AG08396 (cell line): ENCODE measurements at places on chromosomes 11 and 22.

DNA sequence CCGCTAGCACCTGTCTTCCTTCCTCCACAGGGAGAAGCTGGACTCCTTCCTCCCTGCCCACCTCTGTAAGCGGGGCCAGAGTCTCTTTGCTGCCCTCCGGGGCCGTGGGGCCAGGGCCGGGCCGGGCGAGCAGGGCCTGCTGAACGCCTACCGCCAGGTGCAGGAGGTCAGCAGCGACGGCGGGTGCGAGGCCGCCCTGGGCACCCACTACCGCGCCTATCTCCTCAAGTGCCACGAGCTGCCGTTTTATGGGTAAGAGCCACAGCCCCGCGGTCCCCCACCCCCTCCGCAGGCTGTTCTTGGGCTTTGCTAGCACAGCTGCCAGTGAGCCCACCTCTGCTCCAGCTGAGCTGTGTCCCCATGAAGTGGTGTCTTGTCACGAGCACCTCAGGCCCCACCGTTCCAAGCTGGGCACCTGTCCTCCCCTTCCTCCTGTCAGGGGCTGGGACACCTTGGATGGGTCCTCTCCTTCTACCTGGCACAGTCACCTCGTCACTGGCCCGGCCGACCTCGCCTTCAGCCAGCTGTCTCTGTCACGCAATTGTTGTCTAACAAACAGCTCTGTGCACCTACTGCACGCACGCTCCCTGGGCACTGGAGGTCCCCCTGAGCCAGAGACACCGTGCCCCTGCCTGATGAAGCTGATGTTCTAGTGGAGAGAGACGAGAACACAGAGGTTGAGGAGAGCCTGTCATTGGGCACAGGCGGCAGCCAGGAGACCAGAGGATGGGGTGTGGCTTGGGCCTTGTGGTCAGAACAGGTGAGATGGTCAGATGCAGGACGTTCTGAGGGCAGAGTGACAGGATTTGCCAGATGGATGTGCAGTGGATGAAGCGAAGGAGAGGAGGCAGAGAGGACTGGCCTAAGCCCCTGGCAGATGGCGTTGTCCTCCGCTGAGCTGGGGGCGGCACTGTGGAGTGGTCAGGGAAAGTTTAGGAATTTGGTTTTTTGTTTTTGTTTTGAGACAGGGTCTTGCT lies 10.6 kb downstream of the FRMD8 start:
- DNase-seq = no peak

DNA sequence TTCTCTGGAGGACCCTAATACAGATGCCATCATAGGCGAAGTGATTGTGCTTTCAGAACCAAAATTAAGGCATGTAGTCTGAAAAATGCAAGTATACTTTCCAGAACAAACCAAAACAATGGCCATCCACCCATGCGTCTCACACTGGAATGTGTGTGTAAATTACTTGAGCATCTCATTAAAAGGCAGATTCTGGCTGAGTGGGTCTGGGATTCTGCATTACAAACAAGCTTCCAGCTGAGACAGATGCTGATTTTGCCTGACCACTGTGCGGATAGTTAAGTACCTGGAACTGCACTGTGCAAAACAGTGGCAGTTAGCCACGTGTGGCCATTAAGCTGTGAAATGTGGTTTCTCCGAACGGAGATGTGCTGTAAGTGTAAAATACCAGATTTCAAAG lies 26.2 kb downstream of the RRP7A start:
- no peak for DNase-seq

GRCh38 chr11:100152766-100153165 lies 534.3 kb upstream of the ARHGAP42 start:
- no peak for DNase-seq

GRCh38 chr11:32109138-32109537 lies 18.3 kb downstream of the RCN1 start:
- DNase-seq = no peak

- DNase-seq = no peak
Measured at GRCh38 chr11:32439501-32440210, 4.3 kb upstream of the WT1 start.

GRCh38 chr11:1692708-1693326 lies 4.2 kb upstream of the KRTAP5-6 start:
- DNase-seq = no peak

DNA sequence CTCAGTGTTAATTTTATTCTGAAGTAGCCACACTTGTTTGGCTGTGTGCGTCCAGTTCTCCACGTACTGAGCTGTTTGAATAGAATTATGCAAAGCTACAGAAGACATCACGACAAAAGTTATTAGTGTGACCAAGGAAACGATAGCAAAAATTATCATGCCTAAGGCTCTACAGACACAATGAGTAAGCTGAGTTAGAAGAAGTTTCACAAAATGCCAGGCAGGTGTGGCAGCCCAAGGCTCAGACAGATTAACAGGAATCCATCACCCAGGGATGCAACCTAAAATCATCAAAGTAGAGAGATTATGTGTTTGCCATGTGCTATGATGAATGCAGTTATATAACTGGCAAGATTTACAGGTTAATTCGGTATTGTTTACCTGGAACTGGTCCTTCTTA lies 73.1 kb upstream of the INCENP start:
- no peak for DNase-seq

DNA sequence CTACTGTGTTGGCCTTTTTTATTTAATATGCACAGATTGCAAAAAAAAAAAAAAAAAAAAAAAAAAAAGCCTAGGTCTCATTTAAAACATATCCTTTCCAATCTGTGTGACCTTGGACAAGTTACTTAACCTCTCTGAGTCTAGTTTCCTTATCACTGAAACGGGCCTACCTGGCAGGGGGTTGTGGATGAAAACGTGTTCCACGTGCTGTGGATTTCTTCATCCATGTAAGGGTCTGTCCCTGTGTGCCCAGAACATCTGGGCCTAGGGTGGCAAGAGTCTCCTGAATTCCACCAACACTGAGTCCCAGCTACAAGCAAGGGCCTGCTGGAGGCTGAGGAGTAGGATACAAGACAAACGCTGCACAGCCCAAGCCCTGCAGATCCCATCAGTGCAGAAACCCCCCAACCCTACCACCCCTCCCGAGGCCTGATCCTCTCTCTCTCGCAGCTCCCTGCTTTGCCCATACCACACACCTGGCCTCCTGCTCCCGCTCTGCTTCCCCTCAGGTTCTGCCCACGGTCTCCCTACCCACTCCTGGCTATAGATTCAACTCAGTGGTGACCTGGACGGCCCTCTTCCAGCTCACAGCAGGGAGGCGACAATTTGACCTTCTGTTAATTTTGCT lies 4.7 kb upstream of the GNAZ start:
- DNase-seq = no peak

DNA sequence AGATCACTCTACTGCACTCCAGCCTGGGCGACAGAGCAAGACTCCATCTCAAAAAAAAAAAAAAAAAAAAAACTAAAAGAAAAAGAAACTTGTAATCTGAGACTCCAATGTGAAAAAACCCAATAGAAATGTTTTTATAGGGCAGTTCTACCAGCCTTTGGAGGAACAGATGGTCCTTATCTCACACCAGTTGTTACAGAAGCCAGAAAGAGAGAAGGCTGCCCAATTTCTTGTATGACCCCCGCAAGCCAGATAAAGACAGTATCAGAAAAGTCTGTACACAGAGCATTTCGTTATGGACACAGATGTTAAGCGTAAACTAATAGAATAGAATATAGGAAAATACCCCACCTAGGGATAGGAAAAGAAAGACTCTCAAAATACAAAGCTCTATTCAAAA lies 11.3 kb upstream of the TSGA10IP start:
- no peak for DNase-seq

DNA sequence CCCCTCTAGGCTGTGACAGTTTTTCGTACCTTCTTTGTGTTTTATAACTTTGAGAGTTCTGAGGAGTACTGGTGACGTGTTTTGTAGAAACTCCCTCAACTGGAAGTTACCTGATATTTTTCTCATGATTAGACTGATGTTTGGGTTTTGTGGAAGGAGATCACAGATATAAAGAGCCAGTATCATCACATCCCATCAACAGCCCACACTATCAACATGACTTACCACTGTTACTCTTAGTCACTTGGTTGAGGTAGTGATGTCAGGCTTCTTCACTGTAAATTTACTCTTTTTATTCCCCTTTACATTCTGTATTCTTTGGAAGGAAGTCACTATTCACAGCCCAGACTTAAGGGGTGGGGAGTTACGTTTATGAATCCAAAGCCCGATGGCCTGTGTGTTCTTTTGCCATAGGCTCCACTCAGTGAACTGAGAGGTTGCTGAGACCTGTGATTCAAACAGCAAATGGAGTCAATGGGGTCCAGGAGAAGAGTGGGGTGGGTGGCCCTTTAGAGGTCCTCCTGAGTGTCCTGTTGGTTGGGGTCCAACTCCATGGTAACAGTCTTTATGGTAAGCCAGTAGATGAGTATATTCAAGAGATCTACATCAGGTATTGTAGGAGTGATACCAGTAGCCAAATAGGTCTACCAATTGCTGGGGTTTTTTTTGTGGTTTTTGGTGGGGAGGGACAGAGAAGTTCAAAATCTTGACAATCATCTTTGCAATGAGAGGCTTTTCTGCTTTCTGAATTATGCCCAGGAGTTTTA lies 15.2 kb upstream of the MS4A4E start:
- no peak for DNase-seq

DNA sequence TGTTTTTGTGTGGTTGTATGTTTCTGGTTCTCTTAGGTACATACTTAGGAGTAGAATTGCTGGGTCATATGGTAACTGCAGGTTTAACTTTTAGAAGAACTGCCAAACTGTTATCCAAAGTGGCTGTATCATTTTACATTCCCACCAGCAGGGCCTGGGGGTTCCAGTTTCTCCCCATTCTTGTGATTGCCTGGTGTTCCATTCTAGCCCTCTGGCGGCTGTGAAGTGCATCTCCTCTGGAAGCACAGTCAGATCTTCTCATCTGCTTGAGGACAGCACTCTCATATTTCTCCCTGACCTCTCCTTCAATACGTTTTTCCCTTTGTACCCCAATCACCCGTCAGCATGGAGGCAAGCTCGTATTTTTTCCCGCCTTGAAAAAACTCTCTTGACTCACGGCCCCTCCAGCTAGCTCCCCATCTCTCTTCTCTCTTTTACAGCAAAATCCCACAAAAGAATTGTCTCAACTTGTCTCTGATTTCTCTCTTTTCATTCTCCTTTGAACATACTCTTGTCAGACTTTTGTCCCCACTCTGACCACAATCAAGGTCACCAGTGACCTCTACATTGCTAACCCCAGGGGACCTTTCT lies 56.8 kb upstream of the THY1 start:
- DNase-seq = peak; percentile 75
